ENCODE measurements at places on chromosomes 7 and 10.
A peak's percentile ranks its signal among the peaks of the same experiment; 100 is the strongest.

DNA sequence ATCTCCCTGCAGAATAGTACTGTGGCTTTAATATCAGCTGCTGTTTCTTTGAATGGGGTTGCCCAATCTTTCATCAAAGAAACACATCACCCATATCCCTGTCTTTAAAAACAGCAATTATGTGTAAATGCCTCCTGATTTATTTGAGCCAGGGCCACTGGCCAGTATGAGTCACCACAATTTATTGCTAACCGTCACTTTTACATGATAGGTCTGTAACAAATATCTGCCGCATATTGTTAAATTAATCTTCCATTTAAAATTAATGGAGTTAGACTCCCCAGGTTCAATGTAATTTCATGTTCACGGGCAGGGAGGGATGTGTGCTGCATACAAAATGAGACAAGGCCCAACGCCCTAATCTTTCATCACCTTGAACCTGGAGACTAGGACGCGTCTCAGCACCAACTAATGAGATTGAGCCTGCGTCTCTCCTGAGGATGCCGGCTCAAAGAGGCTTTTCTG is 673.4 kb downstream of the AUTS2 start:
- DNase-seq = no peak

DNA sequence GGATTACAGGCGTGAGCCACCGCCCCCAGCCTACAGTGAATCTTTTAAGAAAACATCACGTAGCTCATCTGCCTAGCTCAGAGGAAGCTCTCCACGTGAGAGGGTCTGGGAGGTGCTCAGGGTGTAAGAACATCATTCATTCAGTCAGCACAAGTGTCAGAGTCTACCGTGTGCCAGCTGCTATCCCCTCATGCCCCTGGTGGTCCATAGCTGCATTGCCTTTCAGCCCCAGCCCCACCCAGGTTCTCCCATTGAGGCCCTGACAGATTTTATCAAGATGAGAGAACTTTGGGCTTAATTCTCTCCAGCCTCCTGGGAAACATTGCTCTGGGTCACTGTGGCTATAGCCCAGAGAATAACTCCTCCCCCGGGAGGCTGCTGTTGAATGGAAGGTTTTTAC is 45.1 kb downstream of the ZNF503 start:
- DNase-seq = no peak

DNA sequence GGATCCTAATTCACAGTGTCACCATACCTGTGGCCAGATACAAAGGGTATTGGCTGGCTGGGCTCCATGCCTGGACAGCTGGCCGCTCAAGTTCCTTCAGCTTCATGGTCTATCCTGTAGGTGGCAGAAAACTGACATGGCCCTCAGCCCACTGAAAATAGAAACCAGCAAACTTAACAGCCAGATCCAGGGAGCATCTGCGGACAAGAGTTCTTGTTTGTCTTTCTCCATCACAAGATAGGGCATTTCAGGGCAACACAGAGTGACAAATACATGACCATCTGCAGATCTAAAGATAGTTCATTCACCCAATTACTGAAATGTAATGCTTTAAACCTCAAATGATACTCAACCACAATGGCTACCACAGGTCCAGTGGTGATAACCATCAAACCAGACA is 2.8 kb downstream of the SEC31B start:
- DNase-seq = no peak

- DNase-seq = no peak
Observed at GRCh38 chr7:74619235-74619860, 38.2 kb upstream of the GTF2I start.

GRCh38 chr7:18491871-18492270 is 3.7 kb upstream of the HDAC9 start:
- peak; percentile 31 for DNase-seq

GRCh38 chr7:240146-240676 is 47.8 kb downstream of the FAM20C start:
- no peak for DNase-seq

DNA sequence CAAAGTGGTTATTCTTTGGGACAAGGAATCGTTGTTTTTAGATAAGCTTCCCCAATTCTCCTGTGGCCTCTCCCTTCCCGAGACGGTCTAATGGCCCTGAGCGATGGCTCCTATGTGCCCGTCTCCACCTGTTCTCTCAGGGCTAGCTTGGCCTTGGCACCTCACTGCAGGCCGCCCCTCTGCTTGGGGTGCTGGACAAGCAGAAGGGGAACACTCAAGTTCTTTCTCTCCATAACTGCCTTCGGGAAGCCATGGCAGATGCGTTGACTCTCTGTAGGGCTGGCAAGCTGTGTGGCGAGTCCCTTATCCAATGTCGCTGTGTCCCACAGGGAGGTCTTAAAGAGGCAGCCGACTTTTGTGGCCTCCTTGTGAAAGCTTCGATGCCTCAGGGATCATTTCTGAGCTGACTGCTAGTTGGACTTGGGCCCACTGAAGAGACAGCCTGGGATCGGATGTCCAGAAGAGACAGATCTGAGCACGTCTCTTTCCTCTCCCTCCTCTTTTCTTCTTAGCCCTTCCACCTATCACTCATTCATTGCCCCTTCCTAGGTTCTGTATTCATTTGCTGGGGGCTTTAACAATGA is 70.8 kb downstream of the GRK5 start:
- no peak for DNase-seq

GRCh38 chr10:23432166-23432565 is 6.7 kb upstream of the OTUD1 start:
- peak; percentile 10 for DNase-seq

- no peak for DNase-seq
Observed at GRCh38 chr10:15742836-15743235, 23.1 kb upstream of the ITGA8 start.

DNA sequence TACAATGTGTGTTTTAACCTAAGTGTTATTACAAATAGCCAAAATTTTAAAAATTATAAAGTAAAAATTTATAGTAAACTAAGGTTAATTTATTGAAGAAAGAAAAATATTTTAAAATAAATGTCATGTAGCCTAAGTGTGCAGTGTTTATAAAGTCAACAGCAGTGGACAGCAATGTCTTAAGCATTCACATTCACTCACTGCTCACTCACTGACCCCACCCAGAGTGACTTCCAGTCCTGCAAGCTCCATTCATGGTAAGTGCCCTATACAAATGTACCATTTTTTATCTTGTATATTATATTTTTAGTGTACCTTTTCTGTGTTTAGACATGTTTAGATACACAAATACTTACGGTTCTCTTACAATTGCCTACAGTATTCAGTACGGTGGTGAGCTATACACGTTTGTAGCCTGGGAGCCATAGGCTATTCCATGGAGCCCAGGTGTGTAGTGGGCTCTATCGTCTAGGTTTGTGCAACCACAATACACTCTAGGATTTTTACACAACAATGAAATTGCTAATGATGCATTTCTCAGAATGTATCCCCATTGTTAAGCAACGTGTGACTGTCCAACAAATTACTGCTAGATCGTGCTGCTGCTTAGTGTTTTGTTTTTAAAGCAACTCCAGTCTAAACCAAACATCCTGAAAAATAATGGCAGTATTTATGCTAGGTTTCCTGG is 108.9 kb upstream of the NAMPT start:
- no peak for DNase-seq

GRCh38 chr7:25579778-25580075 is 351.4 kb upstream of the NPVF start:
- no peak for DNase-seq

DNA sequence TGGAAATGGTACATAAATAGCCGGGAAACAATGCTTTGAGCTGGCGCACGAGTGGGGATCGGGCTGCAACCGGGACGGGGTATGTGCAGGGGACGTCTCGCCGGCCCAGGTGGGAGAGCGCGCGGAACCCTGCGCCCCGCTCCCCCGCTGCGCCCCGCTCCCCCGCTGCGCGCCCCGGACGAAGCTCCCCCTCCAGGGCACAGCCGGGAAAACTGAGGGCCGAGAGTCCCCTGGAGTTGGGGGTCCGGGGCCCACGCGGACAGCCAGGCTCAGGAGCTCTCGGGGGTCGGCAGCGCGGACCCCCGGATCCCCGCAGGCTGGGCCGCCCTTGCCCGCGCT is 514 bp downstream of the RADIL start:
- no peak for DNase-seq

DNA sequence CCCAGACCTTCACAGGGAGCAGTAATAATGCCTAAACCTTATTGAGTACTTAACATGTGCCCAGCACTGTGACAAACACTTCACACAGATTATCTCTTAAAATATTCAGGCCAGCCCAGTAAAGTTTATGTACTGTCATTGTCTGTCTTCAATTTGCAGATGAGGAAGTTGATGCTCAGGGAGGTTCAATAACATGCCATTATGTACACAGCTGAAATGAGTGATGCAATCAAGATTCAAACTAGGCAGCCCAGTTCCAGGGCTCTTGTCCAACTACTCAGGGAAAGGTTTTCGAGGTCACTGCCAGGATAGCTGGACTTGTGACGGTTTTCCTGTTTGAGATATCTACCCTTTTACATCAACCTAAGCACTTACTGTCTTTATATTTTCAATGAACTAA is 56.1 kb downstream of the AUTS2 start:
- DNase-seq = no peak

DNA sequence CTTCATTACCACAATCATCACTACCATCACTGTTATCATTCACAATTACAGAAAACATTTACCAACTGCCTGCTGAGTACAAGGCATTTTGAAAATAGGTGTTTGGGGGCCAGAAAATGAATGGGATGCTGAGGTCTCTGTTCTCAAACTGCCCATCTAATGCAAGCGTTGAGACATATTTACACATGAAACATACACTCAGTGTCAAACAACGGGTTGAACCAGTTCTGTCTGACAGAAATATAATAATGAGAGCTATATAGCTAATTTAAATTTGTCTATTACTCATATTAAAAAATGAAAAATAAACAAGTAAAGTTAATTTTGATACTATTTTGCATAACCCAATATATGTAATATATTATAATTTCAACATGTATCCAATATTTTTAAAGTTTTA is 303.1 kb downstream of the KCNMA1 start:
- peak; percentile 7 for DNase-seq

- DNase-seq = no peak
Observed at GRCh38 chr10:84762754-84763394, 434.5 kb downstream of the CCSER2 start.

GRCh38 chr7:121610243-121610642 is 214.1 kb upstream of the FAM3C start:
- DNase-seq = no peak

GRCh38 chr7:69599955-69600709 is 1.9 kb downstream of the AUTS2 start:
- no peak for DNase-seq

DNA sequence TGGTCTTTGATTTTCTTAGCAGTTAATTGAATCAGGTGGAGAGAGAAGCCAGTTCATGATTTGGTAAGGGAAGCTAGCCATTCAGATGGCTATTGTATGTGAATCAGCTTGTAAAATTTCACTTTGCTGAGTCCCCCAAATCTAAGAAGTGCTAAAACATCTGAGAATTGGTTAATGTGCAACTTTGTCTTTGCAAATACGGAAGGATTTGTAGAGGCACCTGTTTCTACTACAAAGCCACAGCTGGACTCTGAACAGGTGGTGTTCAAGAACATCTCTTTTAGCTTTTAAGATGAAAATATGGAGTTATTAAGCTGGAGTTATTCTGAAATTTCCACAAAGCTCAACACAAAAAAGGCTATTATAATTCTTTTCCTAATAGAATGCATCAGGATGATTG is 132.6 kb downstream of the VPS50 start:
- DNase-seq = no peak

DNA sequence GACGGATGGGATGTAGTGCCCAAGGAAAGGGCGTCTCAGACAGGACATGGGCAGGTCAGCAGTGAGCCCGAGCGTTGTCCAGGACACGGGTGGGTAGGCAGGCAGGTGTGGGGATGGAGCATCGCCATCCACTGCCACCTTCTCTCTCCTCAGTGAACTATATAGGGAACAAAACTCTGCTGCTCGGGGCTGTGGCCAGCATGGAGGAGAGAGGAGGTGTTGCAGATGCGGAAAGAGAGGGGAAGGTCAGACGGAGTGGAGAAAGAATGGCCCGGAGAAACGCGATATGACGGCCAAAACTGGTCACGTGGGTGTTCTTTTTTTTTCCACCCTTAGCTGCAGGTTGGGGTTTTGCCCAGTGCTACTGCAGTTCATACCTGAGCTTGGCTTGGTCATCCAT is 71.2 kb downstream of the GRID1 start:
- DNase-seq = no peak

GRCh38 chr10:78572565-78572964 is 496.2 kb upstream of the ZMIZ1 start:
- DNase-seq = peak; percentile 9

- no peak for DNase-seq
Observed at GRCh38 chr10:42985436-42986316, 91.2 kb upstream of the RET start.

GRCh38 chr7:40509287-40509996 is 374.6 kb downstream of the SUGCT start:
- DNase-seq = no peak

DNA sequence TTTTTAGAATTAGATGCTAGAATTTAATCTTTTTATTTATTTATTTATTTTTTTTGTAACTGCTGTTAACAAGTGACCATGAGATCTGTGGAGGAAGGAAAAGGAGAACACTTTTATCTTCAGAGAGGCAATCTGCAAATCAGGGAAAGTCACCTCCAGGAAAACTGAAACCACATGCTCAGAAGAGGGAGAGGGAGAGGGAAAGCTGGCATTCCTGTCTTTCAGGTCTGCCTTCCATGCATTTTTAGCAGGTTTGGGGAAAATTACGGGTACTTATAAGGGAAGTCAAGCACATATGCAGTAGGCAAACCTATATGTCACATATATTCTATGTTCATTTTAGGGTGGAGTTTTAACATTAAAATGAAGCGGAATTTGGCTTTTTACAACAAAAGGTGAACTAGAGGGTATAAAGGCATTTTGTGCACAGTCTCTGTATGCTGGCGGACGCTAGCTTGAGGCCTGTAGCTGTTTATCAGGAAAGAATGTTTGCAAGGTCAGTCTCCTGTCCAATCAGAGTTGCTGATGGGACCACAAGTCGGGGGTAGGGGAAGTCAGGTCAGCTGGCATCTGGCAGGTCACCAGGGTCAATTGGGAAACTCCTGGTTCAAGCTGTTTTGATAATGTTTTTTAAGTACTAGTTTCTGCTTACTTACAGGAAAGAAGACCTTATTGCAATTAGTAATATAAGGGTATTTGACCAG is 333.5 kb downstream of the GPR158 start:
- DNase-seq = no peak

- peak; percentile 54 for DNase-seq
Observed at GRCh38 chr7:512541-513311, 6.9 kb downstream of the PDGFA start.

GRCh38 chr10:97089209-97089870 is 96.4 kb downstream of the SLIT1 start:
- DNase-seq = peak; percentile 26

DNA sequence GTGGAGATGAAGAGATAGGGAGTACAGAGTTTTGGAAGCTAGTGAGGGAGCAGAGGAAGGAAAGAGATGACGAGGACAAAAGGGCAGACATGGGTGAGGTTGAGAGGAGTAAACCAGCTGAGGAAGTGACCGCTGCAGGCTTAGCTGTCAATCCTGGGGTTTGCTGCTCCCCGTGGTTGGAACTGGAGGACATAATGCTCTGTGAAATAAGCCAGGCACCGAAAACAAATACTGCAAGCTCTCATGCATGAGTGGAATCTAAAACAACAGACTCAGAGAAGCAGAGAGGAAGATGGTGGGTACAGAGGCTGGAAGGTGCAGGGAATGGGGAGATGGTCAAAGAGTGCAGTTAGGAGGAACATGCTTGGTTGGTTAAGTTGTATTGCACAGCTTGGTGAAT is 482.2 kb upstream of the C7orf33 start:
- no peak for DNase-seq

- DNase-seq = no peak
Observed at GRCh38 chr10:107163881-107164861, at the start of gene SORCS1. TSS of gene SORCS1 (minus strand) at chr10:107164706.
